IgD-negative memory B cell (primary cell): ENCODE measurements at places on chromosomes 13 and 19. TPM values are rescaled to one million over a fixed set of nuclear protein-coding genes. Genes with fewer than 3 reads are reported as not detected.

The CEACAM7 gene
- not detected for polyA plus RNA-seq

The SLC8A2 gene
- polyA plus RNA-seq = not detected

The NDFIP2 gene
- not detected for polyA plus RNA-seq

The KCNC3 gene
- not detected for polyA plus RNA-seq

The PSG6 gene
- polyA plus RNA-seq = not detected

The CABP5 gene
- not detected for polyA plus RNA-seq

The PSG3 gene
- polyA plus RNA-seq = not detected

The PGLYRP1 gene
- polyA plus RNA-seq = not detected

The CGB1 gene
- not detected for polyA plus RNA-seq

The SERPINE3 gene
- not detected for polyA plus RNA-seq

The SPC24 gene
- polyA plus RNA-seq = not detected

The MBD3L2 gene
- polyA plus RNA-seq = not detected

The ZFR2 gene
- 0.38 TPM for polyA plus RNA-seq

The ARRDC5 gene
- polyA plus RNA-seq = 1.2 TPM

The ZNF415 gene
- polyA plus RNA-seq = 4.9 TPM

The ZNF525 gene
- polyA plus RNA-seq = 12.4 TPM

The MADCAM1 gene
- 0.36 TPM for polyA plus RNA-seq

The CAPN12 gene
- polyA plus RNA-seq = 31.6 TPM

The OR7D2 gene
- 0.43 TPM for polyA plus RNA-seq

The ZBTB32 gene
- 31.6 TPM for polyA plus RNA-seq

The HCST gene
- polyA plus RNA-seq = 118 TPM

The ZNF426 gene
- 12.1 TPM for polyA plus RNA-seq

The IZUMO2 gene
- polyA plus RNA-seq = not detected

The SLC27A1 gene
- 4.5 TPM for polyA plus RNA-seq

The SIAH3 gene
- not detected for polyA plus RNA-seq

The LIM2 gene
- 0.24 TPM for polyA plus RNA-seq

The ATP8B3 gene
- polyA plus RNA-seq = 1.2 TPM

The KLK4 gene
- not detected for polyA plus RNA-seq

The CD37 gene
- polyA plus RNA-seq = 754 TPM

The REEP6 gene
- 0.24 TPM for polyA plus RNA-seq

The APBA3 gene
- polyA plus RNA-seq = 36.9 TPM

The ADGRE2 gene
- 0.06 TPM for polyA plus RNA-seq

The PLIN5 gene
- not detected for polyA plus RNA-seq

The PRTN3 gene
- not detected for polyA plus RNA-seq

The SPACA6 gene
- 2.1 TPM for polyA plus RNA-seq

The CEACAM3 gene
- not detected for polyA plus RNA-seq

The ICAM4 gene
- 0.81 TPM for polyA plus RNA-seq

The SKA3 gene
- 0.43 TPM for polyA plus RNA-seq

The KCNK6 gene
- 3.6 TPM for polyA plus RNA-seq

The LILRB1 gene
- polyA plus RNA-seq = 24.8 TPM

The CSNK1G2 gene
- 28.8 TPM for polyA plus RNA-seq

The COL5A3 gene
- polyA plus RNA-seq = not detected

The LRP3 gene
- not detected for polyA plus RNA-seq

The ACP5 gene
- polyA plus RNA-seq = 109 TPM

The CLEC11A gene
- 0.61 TPM for polyA plus RNA-seq

The CCDC169 gene
- polyA plus RNA-seq = not detected

The ATP1A3 gene
- polyA plus RNA-seq = 1.2 TPM

The GPR4 gene
- polyA plus RNA-seq = not detected

The SLC25A41 gene
- polyA plus RNA-seq = not detected

The NLRP7 gene
- 1.4 TPM for polyA plus RNA-seq

The ZNF358 gene
- 1.3 TPM for polyA plus RNA-seq

The ZNF773 gene
- 9.0 TPM for polyA plus RNA-seq

The CCDC97 gene
- polyA plus RNA-seq = 34.5 TPM

The MEIOSIN gene
- not detected for polyA plus RNA-seq

The DHRS12 gene
- polyA plus RNA-seq = 22.0 TPM

The ONECUT3 gene
- polyA plus RNA-seq = not detected

The ZNF266 gene
- polyA plus RNA-seq = 14.5 TPM
